Bladder microvascular endothelial cell (primary cell): ENCODE measurements at places on chromosomes 4 and X. TPM values are rescaled to one million over a fixed set of nuclear protein-coding genes. Genes with fewer than 3 reads are reported as not detected.

Gene AGTR2
- not detected in 2 replicates for total RNA-seq

Gene ADGRL3
- under 0.01 and 4.5 TPM in 2 replicates for total RNA-seq

Gene ZC4H2
- total RNA-seq = 1.8 and 5.4 TPM in 2 replicates

Gene ETDA
- total RNA-seq = not detected in 2 replicates

Gene ATP1B4
- not detected in 2 replicates for total RNA-seq
